ENCODE measurements at places on chromosomes 12 and 14.

DNA sequence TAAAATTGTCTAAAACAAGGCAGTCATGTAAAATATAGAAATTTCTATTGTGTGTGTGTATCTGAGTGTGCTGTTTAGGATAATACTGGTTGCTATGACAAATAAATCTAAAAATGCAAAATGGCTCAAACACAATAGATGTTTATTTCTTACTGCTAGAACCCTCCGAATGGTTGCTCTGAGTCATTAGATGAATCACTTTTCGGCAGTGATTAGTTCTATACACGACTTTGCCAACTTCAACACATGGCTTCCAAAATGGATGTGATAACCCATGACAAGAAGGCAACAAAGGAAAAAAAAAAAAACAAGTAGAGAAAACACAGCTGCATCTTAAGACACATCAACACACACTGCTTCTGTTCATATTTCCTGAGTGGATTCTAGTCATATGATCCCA lies 729.2 kb downstream of the AACS start:
- DNase-seq, result no peak

GRCh38 chr14:96585672-96586013 lies 83.5 kb downstream of the PAPOLA start:
- no peak for DNase-seq

DNA sequence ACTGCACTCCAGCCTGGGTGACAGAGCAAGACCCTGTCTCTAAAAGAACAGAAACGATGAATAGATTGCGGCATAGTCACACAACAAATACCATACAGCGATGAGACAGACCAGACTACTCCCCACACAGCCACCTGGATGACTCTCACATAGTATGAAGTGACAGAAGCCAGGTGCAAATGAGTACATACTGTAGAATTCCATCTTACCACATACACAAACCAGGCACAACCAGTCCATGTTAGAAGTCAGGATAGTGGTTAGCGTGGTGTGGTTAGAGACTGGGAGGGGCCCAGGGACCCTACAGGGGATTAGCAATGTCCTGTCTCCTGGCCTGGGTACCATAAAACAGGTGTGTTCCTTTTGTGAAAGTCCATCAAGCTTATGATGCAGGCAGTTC lies 53.8 kb downstream of the FAM222A start:
- no peak for DNase-seq

DNA sequence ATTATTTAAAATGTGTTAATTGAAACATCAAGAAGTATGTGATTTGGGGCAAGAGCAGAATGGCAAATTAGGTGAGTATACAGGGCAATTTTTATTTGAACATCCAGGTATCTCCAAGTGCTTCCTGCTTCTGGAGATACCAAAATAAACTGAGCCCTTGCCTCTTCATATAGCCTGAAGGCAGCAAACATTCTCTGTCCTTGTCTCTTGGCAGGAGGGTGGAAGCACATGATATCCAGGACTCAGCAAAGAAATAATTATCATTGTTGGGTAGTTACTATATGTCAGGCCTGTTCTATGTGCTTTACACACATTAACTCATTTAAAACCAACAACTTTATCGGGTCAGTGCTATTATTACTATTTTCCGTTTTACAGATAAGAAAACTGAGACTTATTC lies 12.5 kb downstream of the LIN7A start:
- no peak for DNase-seq

DNA sequence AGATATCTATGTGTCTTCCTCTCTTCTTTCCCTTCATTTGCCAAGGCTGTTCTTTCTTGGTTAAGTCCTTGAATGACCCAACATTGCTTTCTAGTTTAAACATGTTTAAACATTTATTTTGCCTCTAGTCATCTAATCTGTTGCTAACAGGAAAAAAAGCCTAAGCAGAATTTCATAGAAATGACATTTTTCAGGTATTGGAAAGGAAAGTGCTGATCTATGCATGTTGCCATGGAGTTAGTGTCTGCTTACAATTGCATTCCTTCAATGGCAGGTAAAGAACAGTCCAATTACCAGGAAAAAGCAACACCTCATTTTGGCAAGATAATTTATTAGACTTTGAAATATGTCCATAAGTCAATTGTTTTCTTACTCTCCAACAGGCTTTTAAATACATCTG lies 21.5 kb upstream of the SLC2A13 start:
- no peak for DNase-seq

GRCh38 chr12:31120392-31121008 lies 46.8 kb downstream of the DDX11 start:
- no peak for DNase-seq

DNA sequence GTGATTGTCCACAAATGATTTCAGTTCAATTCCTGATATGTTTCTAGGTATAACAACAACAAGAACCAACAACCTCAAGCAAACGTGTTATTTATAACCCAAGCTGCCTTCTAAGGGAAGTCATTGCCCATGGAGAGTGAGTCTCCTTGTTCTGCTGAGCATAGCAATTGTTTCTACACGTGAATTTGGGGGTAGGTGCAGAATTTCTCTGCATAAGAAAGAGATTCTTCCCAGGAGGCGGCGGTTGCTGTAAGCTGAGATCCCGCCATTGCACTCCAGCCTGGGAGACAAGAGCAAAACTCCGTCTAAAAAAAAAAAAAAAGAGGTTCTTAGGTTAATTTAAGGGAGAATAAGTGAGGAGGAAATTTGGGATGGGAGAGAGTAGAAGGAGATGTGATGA lies 226.5 kb upstream of the PELI2 start:
- no peak for DNase-seq

- no peak for DNase-seq
Measured at GRCh38 chr14:20631880-20632389, 9.6 kb downstream of the OR6S1 start.

GRCh38 chr14:40218282-40218941 lies 786.2 kb upstream of the FBXO33 start:
- no peak for DNase-seq

DNA sequence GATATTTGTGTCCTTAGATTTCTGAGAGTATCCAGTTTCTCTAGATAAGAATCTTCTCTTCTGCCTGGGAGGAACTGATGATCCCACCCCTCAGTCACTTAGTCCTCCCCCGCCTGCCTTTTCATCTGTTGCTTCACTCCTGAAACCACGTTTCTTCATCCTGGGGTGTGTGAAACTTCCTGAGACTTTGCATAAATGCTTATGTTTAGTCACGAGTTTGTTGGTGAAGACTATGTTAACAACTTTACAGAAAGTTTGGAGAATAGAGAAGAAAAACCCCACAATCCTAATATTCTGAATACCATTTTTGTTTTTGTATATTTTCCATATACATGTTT lies 33.2 kb downstream of the MARK3 start:
- no peak for DNase-seq

- no peak for DNase-seq
Measured at GRCh38 chr12:4648104-4648500, 749 bp downstream of the AKAP3 start.

- no peak for DNase-seq
Measured at GRCh38 chr12:95173392-95174251, 43.6 kb downstream of the FGD6 start.

Measured in activated CD4-positive, alpha-beta T cell treated with anti-CD3 and anti-CD28 coated beads, Interleukin-2, amount 50 U/mL, for 1 hour (primary cell).